ENCODE measurements at places on chromosomes 16 and 17.

DNA sequence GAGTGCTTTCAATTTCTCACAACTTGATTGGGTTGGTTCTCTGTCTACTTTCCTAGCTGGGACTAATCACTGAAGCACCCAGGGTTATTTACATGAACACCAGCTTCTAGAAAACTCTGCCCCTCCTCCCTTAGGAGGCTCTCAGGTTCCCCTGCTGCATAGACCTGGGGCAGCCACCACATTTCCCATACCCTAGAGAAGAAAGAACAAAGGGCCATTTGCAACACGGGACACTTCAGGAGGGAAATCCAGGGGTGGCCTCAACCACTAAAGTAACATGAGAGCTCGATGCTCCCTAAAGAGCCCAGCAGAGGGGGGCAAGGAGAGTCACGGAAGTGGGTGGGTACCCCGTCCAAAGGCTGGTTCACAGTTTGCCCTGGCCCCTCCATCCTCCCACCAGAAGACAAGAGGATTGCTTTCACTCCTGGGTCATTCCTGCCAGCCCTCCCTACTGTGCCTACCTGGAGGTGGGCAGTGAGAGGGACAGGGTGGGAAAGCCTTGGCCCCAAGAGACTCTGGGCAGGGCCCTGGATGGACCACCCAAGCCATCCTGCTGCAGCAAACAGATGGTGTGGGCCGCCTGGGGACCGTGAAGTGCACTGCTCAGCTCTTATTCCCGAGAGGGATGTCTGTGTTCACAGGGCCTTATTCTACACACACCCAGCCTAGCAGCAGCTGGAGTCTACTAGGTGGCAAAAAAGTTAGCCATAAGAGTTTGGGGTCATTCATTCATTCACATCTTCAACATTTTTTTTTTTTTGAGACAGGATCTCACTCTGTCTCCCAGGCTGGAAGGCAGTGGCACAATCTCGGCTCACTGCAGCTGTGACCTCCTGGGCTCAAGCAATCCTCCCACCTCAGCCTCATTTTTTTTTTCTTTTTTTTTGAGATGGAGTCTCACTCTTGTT lies 392.1 kb downstream of the SOX9 start:
- no peak for DNase-seq

DNA sequence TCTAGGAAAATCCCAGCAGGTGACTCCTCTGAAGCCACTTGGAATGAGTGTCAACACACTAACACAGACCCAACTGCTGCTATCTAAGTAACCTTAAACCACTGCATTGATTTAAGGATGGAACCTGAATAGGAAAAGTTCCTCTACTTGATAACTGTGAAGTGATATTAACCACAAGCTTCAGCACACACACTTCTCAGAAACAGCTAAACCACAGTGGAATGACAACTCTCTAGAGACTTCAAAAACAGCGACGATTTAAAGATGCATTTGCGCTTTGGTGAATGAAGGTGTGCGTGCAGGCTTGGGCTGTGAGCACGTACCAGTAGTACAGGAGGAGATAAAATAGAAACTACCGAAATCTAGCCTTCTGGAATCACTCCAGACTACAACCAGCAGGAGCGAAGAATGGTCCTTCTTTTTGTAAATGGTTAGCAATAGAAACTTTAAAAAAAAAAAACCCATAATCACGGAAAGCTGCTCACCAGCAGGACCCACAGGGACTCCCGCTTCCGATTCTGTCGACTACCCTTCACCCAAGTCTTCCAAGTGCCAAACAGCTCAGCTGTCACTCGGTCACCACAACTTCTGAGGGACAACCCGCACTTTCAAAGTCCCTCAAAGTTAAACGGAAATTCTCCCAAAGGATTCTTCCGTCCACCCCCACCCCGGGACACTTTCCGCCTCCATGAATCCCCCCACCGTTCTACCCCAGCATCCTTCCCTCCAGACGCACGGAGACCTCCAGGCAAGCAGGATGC lies 137.7 kb upstream of the CORO6 start:
- DNase-seq = peak; percentile 19

DNA sequence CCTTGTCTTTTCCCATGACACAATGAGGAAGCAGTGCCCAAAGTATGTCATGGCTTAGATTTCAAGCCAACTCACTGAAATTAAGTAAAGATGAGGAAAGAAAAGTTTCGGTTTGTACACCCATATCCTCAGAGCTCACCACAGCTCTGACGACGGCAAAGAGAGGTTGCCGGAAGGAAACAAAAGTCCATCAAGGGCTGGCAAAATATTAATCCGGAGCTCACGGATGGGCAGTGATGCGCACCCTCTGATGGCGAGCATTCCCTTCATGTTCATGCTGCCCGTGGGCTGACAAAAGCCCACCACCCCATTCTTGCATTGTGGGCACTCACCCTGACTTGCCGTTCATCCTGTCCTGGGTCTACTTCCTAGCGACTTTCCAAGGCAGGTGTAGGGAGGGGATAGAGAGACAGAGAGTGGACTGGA lies 103.1 kb downstream of the SOX9 start:
- no peak for DNase-seq

DNA sequence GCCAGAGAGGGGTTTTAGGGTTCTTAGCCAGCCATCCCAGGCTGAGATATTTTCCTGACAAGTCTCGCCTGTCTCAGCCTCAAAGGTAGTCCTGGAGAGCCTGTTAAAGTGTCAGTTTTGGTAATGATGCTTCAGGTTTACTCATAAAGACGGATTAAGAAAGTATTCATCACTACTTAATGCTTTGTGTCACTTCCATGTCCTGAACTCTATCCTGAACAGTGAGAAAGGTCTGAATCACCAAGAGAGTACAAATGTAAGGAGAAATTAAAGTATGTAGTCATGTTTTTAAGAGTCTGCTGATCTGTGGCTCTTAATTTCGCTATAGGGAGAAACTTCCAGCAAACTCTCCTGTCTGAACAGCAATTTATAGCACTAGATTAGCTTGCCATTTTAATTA lies 14.0 kb downstream of the RPGRIP1L start:
- no peak for DNase-seq

DNA sequence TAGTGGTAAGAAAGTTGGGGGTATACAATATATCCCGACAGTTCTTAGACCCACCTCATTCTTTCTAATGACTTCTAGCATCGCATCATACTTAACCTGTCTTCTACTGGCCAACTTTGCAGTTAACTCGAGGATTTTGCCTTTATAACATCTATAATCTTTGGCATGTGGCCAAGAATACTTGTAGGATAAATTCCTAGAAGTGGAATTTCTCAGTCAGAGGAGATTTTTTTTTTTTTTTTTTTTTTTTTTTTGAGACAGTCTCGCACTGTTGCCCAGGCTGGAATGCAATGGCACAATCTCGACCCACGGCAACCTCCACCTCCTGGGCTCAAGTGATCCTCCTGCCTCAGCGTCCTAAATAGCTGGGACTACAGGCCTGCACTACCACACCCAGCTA lies 253.5 kb downstream of the MRTFB start:
- no peak for DNase-seq

GRCh38 chr16:12320298-12320706 lies 343.8 kb downstream of the SNX29 start:
- DNase-seq = no peak

GRCh38 chr17:57419940-57420550 lies 163.7 kb downstream of the MSI2 start:
- DNase-seq = no peak

GRCh38 chr16:88698646-88699045 lies 7.6 kb downstream of the RNF166 start:
- DNase-seq = no peak

DNA sequence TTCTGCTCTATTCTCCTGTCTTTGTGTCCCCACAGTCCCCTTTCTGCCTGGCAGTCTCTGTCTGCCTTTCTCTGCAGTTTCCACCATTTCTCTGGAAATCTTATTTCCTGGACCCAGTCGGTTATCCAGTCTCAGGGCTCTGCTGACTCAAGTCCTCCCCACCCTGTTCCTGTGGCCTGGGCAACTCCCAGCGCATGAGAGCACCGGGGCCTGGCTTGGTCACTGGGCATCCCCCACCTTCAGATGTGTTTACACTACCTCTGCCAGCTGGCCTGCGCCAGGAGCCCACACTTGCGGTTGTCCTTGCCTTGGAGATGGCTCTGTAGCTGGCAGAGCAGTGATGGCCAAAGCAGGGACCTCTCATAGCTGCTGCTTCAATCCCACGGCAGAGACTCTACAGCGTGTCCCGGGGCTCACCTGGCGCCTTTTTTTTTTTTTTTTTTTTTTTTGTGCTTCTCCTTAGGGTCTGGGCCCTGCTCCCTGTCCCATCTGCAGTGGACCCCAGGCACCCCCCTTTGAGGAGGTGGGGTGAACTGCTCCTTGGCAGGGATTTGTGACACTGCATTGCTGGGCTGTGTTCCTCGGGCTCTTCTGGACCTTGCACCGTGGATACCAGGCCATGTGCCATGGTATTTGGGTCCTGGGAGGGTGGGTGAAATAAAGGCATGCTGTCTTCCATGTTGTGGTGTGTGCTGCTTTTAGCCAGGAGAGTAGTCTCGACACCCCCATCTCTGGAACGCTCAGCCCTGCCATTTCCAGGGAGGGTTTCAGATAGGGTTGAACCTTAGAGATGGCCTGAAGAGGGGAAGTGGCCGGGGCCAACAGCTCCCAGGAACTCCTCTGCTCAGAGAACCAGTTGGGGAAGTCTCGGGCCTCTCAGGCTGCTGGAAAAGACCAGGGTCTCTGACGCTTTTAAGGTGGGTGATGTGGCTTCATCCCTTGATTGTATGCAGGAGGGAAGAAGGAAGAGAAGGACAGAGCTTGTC lies 17.5 kb downstream of the GUCY2D start:
- DNase-seq = no peak

- DNase-seq = no peak
Measured at GRCh38 chr17:73614256-73614655, 30.0 kb downstream of the SDK2 start.

GRCh38 chr16:51062039-51062438 lies 89.0 kb downstream of the SALL1 start:
- DNase-seq = no peak

DNA sequence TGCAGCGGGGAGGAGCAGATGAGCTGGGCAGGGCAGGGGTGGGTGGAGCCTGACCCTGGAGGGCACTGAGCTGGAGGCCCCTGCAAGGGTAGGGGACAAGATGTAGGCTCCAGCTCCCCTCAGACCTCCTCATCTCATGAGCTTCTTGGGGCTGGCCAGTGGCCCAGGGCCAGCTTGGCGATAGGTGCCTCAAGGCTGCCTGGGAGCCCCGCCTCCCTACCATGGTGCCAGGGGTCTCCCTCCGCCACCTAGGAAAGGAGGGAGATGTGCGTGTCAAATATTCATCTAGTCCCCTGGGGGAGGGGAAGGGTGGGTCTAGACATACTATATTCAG lies 3.9 kb downstream of the HIRIP3 start:
- DNase-seq = no peak

DNA sequence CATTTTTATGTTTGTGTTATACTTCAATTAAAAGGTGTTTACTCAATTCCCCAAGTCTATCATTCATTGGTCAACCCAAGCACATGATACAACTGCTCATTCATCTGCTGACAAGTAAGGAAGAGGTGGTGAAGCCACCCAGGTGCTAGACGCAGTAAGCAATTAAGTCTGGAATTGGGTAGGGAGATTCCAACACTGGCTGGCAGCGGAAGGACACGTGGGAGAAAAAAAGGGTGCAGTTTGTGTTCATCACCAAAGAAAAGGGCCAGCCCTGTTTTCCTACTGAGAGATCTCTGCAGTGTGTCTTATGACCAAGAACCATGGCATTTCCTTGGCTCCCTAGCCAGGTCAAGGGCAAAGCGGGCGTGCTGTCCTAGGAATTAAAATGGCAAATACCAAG lies 11.8 kb upstream of the ZNF23 start:
- DNase-seq = no peak

DNA sequence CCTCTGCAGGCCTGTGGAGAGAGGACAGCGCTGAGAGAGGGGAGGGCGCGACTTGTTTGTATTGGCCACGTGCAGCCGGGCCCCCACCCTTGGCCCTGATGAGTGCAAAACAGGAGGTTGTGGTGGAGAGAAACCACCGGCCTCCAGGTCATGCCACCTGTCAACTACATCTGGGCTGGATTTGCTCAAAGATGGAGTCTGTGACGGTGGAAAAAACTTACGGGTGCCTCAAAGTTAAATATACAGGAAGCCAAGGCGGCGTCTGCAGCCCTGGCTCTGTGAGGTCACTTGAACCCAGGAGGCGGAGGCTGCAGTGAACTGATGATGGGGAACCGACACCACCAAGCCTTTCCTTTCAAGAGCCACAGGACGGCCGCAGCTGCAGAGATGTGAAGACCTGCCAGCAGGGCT lies 15.7 kb downstream of the C16orf74 start:
- no peak for DNase-seq

- DNase-seq = no peak
Measured at GRCh38 chr17:82804442-82805191, 35.2 kb downstream of the ZNF750 start.

DNA sequence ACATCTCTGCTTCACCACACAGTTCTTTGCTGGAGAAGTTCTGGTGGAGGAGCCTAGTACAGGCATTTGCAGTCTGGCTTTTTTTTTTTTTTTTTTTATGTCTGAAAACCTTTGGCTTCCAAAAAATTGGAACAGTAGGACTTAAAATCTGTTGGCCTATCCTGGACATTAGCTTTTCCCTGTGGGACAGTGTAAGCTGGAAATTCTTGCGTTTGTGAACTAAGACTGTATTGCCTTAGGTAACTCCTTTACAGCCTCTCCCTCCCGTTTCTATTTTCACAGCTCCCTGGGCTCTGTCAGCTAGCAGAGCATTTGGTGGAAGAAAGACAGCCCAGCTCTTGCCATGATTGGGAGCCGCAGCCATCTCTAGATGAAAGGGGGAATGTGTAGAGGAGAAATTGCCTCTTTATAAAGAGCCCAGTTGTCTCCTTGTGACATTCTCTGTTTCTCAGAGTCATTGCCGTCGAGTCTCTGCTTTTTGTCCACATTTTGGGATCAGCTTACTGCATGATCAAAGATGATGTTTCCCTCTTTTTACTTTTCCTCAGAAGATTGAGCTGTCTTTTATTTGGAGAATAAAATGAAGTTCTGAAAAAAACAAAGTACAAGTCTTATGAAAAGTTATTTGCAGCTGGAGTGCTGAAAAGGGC lies 227.5 kb downstream of the SPECC1 start:
- DNase-seq = no peak

- DNase-seq = no peak
Measured at GRCh38 chr16:88329726-88330700, 52.7 kb upstream of the ZNF469 start.

DNA sequence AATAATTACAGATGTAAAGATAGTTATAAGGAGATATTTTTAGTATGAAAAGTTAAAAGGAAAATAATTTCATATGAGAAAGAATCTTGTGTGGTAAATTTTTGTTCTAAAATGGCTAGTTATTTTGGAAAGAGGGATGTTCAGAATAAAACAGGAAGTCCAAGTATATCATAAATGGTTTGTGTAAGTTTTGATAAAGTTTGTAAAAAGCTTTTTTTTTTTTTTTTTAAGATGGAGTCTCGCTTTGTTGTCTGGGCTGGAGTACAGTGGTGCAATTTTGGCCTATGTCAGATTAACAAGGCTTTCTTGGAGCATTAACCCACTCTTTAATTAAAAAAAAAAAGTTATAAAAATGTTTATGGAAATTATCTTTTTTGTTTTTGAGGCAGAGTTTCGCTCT lies 8.2 kb upstream of the CDK10 start:
- DNase-seq = no peak

DNA sequence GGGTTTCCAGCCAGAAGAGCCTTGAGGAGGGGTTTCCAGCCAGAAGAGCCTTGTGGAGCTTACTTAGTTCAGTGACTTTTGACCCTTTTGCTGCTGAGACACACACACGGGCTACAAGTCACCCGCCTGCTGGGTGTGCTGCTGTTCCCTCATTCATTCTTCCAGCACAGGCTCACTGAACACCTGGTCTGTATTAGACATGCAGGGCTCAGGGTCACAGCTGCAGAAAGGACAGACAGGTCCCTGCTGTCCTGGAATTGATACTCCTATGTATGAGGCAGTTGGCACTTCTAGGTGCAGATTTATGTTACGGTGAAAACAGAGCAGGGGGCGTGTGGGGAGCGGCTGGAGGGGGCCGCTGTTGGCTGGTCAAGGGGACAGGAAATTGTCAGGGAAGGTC lies 6.8 kb downstream of the CACNG4 start:
- DNase-seq = no peak

Measured in stimulated activated CD4-positive, alpha-beta T cell treated with anti-CD3 and anti-CD28 coated beads, Interleukin-15, amount 100 ng/mL, for 48 hours (primary cell).